Stimulated activated CD8-positive, alpha-beta memory T cell treated with anti-CD3 and anti-CD28 coated beads, Interleukin-4, amount 100 ng/mL, for 1 hour (primary cell): ENCODE measurements at places on chromosomes 16 and 17.

GRCh38 chr17:77300016-77300686 lies 159.4 kb downstream of the SEC14L1 start:
- no peak for DNase-seq

GRCh38 chr16:50699326-50700159 lies 6.1 kb downstream of the NOD2 start:
- DNase-seq, result no peak

DNA sequence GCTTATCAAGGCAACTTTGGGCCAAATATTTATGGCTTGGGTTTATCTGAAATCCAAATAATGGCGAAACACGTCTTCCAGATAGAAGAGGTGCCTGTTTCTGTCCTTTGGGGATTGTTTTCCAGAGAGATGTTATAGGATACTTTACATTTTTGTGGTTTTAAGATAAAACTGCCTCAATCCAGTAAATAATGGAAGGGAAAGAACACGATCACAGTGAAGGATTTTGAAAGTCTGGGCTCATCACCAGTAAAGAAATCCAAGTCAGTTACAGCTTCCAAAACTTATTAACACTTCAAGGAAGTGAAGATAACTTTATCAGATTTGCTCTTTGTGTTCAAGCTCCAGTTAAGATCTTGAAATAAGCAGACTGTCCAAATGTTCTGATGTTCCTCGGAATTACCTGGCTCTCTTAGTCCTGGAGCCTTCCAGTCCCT lies 30.1 kb downstream of the DNAH2 start:
- no peak for DNase-seq

DNA sequence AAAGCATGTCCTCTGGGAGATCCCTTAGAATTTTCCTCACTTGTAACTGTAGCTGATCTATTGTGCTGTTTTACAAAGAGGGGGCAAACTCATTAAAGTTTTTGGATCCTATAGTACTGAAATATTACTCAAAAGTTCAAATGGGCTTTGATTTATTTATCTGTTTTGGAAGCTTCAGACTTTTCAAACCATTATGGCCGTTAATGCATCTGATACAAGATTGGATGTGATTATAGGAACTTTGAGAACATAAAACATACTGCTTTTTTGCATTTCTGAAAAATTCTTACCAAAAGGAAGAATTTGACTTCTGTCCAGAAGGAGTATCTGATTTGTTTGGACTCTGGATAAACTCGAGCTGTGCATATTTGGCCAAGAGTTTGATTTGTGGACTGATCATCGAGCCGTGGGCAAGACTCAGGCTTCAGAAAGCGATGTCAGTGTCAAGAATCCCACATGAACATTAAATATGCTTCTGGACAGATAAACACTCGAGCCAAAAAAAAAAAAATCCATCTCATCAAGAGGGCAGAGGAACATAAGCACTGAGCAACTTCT lies 8.2 kb upstream of the MARCHF10 start:
- DNase-seq, result no peak

GRCh38 chr16:78583441-78583840 lies 484.0 kb downstream of the WWOX start:
- DNase-seq, result no peak

DNA sequence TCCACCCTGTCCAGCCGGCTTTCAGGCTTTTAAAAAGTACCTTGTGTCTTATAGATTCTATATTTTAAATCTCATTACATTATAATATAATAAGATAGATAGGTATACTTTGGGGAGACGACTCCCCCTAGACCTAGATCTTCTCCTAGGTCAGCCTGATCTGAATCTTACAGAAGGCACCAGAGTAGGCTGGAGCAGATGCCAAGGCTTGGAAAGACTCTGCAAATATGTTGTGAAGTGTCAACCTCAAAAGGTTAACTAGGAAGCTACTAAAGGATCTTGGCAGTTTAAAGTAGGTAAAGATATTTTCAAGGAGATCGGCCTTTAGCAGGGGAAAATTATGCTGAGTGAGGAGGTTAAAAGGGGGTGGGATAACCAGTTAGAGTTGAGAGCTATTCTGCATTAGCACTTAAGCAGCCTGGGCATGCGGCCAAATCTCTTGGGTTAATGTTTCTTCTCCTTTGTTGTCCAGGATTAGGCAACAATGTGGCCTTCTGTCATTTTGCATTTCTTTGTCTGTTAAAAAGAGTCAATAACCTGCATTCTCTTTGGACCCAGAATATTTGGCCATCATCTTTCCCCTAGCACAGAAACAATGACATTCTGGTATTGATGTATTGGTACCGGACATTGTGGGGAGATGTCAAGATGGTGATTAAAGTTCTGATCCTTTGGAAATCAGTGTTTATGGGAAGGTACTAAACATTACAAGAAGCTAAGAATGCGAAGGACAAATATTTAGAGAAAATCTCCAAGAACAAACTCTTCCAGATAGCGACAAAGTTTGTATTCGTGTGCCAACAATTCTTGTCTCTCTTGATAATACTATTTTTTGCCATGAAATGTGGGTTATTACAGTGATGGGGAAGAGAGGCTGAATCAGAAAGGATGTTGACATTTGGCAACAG lies 51.2 kb upstream of the DHX40 start:
- DNase-seq, result no peak

DNA sequence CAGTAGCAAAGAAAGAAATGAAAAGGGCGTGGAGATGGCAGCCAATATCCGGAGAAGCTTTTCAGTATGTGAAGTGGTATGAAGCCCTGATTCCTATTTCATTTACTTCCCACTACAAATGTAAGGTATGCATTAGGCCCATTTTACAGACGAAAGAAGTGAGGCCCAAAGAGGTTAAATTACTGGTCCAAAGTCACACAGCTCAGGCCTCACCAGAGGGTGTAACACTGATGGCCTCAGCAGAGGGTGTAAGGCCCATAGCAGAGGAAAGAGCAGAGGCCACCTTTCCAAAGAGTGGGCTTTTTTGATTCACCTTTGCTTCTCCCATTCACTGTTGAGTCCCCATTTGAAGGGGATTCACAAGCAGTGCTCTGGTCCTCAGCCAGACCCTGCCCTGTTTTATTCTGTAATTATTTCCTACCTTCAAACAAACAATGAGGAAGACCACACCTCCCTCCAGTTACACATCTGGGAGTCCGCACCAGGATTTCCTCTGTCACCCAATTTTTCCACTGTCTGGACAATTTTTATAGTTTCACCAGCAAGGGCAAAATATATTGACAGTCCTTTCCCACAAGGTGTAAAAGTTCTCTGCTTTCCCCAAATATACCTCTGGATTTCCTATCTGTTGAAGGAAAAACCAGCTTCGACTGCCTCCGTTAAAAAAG lies 7.1 kb downstream of the ZFHX3 start:
- no peak for DNase-seq

DNA sequence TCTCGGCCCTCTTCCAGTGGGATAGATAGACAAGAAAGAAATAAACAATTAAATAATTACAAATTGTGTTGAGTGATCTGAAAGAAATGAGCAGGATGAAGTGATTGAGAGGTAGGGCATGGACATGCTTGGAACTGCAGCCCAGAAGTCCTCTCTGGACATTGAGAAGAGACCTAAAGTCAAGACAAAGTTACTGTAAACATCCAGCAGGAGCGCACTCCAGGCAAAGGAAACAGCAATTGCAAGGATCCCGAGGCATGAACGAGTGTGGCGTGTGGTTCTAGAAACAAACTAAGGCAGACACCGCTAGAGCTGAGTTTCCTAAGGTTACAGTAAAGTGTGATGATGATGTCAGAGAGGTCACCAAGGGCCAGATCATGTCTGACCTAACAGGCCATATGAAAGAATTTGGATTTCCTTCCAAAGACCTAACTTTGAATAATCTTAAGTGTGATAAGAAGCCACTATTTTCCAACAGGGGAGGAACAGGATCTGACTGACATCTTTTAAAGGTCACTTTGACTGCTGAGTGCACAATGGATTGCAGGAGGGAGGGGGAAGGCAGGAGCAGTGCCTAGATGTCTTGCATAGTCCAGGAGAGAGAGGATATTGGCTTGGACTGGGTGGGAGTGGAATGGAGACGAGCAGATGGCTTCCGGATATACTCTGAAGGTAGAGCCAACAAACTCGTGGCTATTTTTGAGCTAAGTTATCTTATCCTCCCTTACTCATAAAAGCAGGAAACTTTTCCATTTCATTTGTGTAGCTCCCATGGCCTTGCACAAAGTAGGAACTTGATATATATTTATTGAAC lies 19.0 kb downstream of the ABCC12 start:
- no peak for DNase-seq
